ENCODE measurements at places on chromosomes 12 and 14.

DNA sequence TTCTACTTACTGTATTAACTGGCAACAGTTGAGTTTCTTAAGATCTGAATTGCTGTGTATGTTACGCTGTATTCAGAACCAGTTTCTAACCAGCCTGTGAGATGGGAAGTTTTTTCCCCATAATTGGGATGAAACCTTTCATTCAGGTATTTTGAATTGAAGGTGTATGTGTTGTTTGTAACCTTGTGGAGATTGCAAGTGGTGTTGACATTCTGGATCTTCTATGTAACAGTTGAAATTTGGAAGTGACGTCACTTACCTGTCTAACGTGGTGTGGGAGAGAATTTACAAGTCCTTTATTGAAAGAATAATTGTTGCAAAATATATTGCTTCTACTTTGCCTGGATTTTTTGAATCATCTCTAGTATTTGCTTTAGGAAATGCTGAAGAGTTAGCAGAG is 5.5 kb downstream of the RAN start:
- no peak for ATAC-seq

DNA sequence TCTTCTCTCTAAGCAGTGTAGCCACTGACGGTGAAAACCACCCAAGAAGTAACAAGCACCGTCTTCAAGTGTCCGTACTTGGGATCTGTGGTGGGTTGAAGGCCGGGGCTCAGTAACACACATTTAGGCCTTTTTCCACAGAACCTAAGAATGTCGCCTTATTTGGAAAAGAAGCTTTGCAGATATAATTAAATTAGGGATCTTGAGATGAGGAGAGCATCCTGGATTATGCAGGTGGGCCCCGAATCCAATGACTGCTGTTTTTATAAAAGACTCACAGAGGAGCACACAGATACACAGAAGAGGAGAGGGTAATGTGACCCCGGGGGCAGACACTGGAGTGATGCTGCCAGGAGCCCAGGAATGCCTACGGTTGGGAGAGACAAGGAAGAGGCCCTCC is 46.3 kb downstream of the RIMBP2 start:
- ATAC-seq: no peak

- ATAC-seq: peak; percentile 36
Observed at GRCh38 chr12:110913119-110914056, 7.0 kb downstream of the MYL2 start.

GRCh38 chr12:70853326-70853725 is 67.2 kb downstream of the PTPRR start:
- no peak for ATAC-seq

DNA sequence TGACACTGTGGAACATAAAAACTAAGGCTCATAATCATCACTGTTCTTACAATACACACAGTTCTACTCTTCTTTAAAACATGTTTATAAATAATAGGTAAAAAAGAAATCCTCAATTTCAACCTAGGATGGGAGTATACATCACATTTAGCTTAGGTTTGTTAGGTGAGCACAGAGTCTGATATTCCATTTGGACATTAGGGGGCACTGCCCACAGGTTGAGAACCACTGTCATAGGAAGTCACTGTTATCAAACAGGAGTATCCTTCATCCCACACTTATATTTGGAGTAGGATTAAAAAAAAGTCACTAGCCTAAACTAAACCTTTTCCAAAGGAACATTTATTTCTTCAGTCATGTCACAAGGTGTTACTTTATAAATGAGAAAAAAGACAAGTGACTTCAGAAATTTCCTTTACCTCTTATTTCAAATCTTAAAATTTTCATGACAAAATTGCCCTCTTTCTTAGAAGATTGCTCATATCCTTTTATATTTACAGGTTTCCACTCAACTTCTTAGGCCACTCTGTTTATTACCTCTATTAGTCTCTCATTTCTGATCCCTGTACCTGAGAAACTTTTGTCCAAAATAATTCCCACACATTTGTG is 240.6 kb downstream of the CPNE8 start:
- peak; percentile 48 for ATAC-seq

GRCh38 chr14:73862480-73862879 is 10.8 kb downstream of the PTGR2 start:
- no peak for ATAC-seq

DNA sequence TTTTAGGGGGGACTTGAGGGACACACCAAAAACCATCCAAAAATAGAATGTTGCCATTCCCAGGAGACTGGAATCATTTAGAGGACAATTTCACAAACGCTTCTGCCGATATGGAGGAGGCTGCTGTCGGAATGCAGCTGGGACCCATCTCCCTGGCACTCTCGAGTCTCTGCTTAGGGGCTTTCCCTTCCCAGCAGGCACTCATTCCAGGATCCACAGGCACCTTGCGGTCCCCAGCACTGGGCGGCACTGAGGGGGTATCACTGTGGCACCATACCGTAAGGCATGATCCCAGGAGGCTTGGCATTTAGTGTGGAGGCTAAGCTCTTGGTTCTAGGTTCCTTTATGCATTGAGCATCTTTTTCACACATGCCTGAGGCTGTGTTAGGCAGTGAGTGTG is 36.6 kb upstream of the LTBP2 start:
- peak; percentile 2 for ATAC-seq

GRCh38 chr14:68391311-68392014 is 401.4 kb downstream of the ZFP36L1 start:
- no peak for ATAC-seq

DNA sequence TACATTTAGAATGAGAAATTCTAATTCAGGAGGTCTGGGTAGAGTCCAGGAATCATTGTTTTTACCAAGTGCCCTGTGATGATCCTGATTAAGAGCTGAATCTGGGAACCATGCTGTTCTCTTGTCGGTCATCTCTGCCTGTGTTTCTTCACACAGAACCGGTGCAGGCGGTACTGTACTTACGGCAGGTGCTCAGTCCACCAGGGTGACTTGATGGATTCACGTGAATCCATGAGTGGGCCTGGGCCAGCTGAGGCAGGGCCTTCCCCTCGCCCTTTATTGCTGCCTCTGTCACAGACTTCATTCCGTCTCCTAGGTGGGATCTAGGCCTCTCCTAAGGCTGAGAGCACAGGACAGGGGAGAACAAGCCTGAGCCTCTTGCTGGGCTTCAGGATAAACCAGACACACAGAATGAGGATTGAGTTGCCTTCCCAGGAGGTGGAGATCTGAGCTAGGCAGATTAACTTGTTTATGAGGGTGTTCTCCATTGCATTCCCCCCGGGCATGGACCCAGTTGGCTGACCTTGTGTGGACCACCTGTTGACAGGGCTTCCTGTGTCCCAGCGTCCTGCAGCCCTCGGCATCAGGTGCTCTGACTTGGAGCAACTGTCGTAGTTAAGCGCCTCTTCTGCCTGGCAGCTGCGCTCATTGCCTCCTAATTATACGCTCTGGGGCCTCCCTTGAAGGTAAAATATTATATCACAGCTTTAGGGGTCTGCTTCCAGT is 42.1 kb downstream of the B4GALNT3 start:
- ATAC-seq: no peak

DNA sequence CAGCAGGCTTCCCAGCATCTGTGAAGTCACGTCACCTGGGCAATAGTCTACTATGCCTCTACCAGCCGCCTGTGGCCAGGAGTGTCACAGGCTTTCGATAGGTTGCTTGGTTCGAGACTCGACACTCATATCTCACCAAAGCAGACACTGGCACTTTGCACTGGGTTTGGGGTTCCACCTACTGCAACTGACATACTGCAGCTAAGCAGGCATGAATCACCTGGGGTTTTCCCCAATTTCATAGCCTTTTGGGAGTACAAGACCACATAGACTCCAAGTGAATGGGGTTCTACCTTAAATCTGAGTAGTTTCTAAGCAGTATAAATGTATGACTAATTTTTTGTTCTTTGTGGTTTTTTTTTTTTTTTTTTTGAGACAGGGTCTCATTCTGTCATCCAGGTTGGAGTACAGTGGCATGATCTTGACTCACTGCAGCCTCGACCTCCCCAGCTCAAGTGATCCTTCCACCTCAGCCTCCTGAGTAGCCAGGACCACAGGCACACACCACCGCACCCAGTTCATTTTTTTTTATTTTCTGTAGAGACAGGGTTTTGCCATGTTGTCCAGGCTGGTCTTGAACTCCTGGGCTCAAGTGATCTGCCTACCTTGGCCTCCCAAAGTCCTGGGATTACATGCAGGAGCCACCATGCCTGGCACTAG is 32.1 kb downstream of the DMAC2L start:
- ATAC-seq: no peak

DNA sequence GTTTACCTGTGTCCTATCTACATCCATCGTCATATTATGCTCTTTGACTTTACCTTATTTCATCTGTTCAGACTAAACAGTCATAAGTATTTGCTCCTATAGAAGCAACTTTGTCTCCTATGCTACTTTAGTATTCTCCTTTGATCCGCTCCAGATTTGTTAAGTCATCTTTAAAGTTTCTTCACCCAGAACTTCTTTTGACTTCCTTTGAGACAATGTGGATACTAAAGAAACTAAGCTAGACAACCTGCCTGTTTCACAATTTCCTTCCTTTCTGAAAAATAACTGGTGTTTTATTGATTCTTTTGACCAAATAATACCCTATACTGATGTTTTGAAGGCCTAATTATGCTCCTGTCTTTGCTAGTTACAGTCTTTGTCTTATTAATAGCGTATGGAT is 30.0 kb upstream of the LRRK2 start:
- no peak for ATAC-seq

All from esophagus mucosa (tissue), 1 donor.